A375 (cell line): ENCODE measurements at places on chromosomes 6 and 20. TPM values are rescaled to one million over a fixed set of nuclear protein-coding genes. Genes with fewer than 3 reads are reported as not detected.

RSPO4 gene
- not detected in 2 replicates for total RNA-seq

CST7 gene
- total RNA-seq: not detected in 2 replicates

ANKEF1 gene
- 4.6 and 4.7 TPM in 2 replicates for total RNA-seq

ZSCAN31 gene
- 2.0 and 2.1 TPM in 2 replicates for total RNA-seq

RNF217 gene
- 5.4 and 7.3 TPM in 2 replicates for total RNA-seq

SRMS gene
- not detected in 2 replicates for total RNA-seq

BTNL2 gene
- not detected in 2 replicates for total RNA-seq

RARS2 gene
- total RNA-seq: 21.4 and 26.6 TPM in 2 replicates

B3GAT2 gene
- total RNA-seq: 0.03 TPM in 1 of 2 replicates, not detected in the other

KCNK16 gene
- total RNA-seq: not detected in 2 replicates

C6orf132 gene
- total RNA-seq: not detected in 2 replicates

ADA gene
- 9.7 and 12.3 TPM in 2 replicates for total RNA-seq

MYL9 gene
- 3.1 and 3.2 TPM in 2 replicates for total RNA-seq

HLA-DOB gene
- 1.7 and 2.0 TPM in 2 replicates for total RNA-seq

HLA-DQA1 gene
- total RNA-seq: 1.9 and 2.0 TPM in 2 replicates

NINL gene
- 1.5 and 2.7 TPM in 2 replicates for total RNA-seq

NKAIN2 gene
- not detected in 2 replicates for total RNA-seq

LY6G6F gene
- not detected in 2 replicates for total RNA-seq

PI3 gene
- not detected in 2 replicates for total RNA-seq

GUCA1A gene
- total RNA-seq: not detected in 2 replicates

SLC17A2 gene
- not detected in 2 replicates for total RNA-seq

OXT gene
- not detected in 2 replicates for total RNA-seq

KCNG1 gene
- total RNA-seq: 183 and 213 TPM in 2 replicates

DEFB124 gene
- not detected in 2 replicates for total RNA-seq

ABHD16B gene
- not detected in 2 replicates for total RNA-seq

TFAP2C gene
- 72.8 and 73.6 TPM in 2 replicates for total RNA-seq

LKAAEAR1 gene
- total RNA-seq: 0.94 and 0.98 TPM in 2 replicates

CTCFL gene
- total RNA-seq: not detected in 2 replicates

BPIFA1 gene
- not detected in 2 replicates for total RNA-seq

MEP1A gene
- not detected in 2 replicates for total RNA-seq

NFKBIL1 gene
- total RNA-seq: 32.6 and 37.2 TPM in 2 replicates

CPXM1 gene
- total RNA-seq: 0.05 TPM in 1 of 2 replicates, not detected in the other

LBP gene
- total RNA-seq: 0.05 and 0.11 TPM in 2 replicates

TCF21 gene
- 0.08 TPM in 1 of 2 replicates, not detected in the other for total RNA-seq

ZKSCAN4 gene
- 1.2 and 1.5 TPM in 2 replicates for total RNA-seq

BCAS1 gene
- total RNA-seq: not detected in 2 replicates

TRDN gene
- total RNA-seq: 0.24 TPM in 1 of 2 replicates, not detected in the other

ZSWIM3 gene
- total RNA-seq: 3.1 and 3.8 TPM in 2 replicates

E2F1 gene
- total RNA-seq: 41.6 and 45.6 TPM in 2 replicates

TMEM170B gene
- total RNA-seq: 0.57 and 0.80 TPM in 2 replicates

E2F3 gene
- 4.3 and 4.7 TPM in 2 replicates for total RNA-seq

KIAA1755 gene
- 4.4 and 7.7 TPM in 2 replicates for total RNA-seq

RIPPLY2 gene
- total RNA-seq: 0.11 TPM in 1 of 2 replicates, not detected in the other

EMILIN3 gene
- 0.11 and 0.24 TPM in 2 replicates for total RNA-seq

TGM2 gene
- total RNA-seq: 168 and 183 TPM in 2 replicates

GNAS-AS1 gene
- 5.1 and 8.4 TPM in 2 replicates for total RNA-seq

RAE1 gene
- total RNA-seq: 74.4 and 91.4 TPM in 2 replicates

CD109 gene
- 36.4 TPM in 2 replicates for total RNA-seq

CRISP3 gene
- not detected in 2 replicates for total RNA-seq

PRDM1 gene
- 3.5 and 4.7 TPM in 2 replicates for total RNA-seq

SLC26A8 gene
- total RNA-seq: not detected in 2 replicates
